ENCODE measurements at places on chromosomes 12 and 14.
A peak's percentile ranks its signal among the peaks of the same experiment; 100 is the strongest.

- no peak for DNase-seq
Observed at GRCh38 chr12:93663729-93664084, 13.5 kb upstream of the CRADD start.

DNA sequence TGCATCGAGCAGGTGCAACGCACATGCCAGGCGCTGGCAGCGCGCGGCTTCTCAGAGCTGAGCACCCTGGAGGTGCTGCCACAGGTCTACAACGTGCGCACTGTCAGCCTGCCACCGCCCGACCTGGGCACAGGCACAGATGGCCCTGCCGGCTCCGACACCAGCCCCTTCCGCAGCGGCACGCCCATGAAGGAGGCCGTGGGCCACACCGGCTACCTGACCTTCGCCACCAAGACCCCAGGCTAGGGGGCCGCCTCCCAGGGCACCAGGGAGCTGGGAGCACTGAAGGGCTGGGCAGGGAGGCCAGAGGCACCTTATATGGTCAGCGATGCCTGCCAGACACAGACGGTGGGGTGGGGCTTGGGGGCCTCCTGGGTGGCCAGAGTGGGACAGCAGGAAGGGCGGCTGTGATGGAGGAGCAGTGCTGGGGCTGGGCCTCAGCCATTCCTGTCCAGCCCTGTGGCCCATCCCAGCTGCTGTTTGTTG lies 5.6 kb downstream of the TRMT61A start:
- DNase-seq = no peak

DNA sequence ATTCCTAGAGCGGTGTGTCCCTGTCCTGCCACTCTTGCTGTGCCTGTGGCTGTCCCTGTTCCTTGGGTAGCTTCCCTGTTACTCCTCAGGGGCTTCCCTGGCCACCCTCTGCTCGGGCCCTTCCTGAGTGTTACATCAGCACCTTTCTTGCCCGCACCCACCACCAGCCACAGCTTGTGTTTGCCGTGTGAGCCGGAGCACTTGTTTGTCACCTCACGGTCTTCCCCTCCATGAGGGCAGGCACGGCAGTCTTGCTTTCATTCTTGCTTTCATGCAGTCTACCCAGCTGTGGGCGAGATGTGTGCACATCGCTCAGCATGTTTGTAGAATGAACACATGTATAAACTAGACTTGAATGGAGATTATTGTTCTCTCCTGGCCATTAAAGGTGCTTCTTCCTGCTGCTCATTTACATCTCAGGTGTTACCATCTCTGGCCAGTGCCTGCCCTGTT lies 42.0 kb downstream of the TRAF3 start:
- peak; percentile 54 for DNase-seq

DNA sequence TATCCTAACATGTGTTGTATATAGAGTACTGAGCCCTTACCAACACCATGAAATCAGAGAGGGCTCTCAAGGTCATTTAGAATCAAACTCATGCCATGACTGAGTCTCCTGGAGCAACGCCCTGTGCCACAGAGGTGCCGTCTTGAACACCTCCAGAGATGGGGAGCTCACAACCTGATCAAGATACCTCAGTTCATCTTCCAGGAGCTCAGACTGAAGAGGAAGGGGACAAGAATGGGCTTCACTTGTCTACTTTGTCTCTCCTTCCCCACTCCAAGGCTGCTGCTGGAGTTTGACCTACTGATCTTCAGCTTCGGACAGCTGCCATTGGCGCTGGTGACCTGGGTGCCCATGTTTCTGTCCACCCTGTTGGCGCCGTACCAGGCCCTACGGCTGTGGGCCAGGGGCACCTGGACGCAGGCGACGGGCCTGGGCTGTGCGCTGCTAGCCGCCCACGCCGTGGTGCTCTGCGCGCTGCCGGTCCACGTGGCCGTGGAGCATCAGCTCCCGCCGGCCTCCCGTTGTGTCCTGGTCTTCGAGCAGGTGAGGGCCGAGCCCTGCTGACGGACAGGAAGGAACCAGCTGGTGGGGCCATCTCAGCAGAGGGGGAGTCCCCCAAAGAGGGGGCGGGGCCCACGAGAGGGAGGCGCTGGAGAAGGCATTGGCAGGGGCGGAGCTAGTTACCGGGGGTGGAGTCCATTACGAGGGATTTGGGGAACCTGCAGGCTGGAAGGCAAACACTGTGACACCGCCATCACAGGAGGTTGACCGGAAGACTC lies 12.0 kb downstream of the SOAT2 start:
- no peak for DNase-seq

GRCh38 chr12:2335916-2336315 lies 283.1 kb downstream of the CACNA1C start:
- DNase-seq = no peak

- DNase-seq = no peak
Observed at GRCh38 chr12:57248934-57249742, 1.8 kb downstream of the STAC3 start.

DNA sequence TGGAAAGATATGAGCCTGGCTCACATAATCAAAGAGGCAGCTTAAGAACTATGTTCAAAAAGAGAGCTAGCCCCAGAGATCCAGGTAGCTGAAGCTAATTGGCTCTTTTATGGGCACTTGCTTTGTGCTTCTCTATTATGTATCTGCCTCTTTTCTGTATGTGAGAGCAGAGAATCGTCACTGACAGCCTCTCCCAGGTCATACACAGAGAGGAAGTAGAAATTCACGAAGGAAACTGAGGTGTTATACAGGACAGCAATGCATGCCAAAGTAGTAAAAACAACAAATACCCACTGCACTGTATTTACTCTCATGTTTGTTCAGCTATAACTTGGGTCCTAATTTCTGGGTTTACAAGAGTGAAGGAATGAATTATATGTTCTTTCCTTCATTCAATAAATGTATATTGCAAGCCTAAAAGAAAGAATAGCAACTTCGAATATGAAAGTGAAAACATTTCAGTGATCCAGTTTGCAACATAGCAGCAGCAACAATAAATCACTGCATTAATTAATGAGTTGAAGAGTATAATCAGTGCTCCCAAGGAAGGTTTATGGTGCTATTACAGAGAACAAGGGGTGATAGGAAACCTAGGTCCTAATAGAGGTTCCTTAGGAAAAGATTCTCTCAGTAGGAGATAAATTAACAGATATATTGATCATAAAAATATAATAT lies 47.1 kb upstream of the ATXN7L3B start:
- no peak for DNase-seq

DNA sequence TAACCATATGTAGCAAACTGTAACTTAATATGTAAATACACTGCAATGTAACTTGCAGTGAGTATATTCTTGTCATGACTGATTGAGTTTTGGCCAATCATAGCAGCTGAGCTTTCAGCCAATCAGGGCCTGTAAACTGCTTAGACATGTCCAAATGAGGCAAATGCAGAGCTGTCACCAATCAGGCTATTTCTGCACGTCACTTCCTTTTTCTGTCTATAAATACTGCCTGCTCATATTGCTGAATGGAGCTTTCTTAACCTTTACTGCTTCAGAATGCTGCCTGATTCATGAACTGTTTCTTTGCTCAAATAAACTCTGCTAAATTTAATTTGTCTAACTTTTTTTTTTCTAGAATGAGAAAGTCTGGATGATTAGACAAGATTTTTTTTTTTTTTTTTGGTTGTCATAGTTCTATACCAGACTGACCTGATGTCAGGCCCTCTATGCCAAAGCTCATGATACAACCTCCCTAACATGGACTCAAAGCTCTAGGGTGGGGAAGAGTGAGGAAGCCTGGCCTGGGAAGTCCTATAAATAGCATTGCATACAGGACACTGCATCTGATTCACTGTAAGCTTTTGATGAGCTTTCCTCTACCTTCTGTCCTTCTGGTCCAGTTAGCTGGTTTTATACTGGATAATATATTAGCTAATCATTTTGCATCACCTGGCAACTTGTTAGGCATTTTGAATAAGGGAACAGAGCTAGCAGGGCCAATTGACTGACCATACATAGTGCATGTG lies 12.0 kb downstream of the MGP start:
- DNase-seq = no peak
